ENCODE measurements at places on chromosomes 6 and 20. TPM values are rescaled to one million over a fixed set of nuclear protein-coding genes. Genes with fewer than 3 reads are reported as not detected.

LGSN gene
- not detected for total RNA-seq

PRR18 gene
- not detected for total RNA-seq

LHFPL5 gene
- total RNA-seq: not detected

TMX4 gene
- total RNA-seq: 12.3 TPM

PI16 gene
- 0.07 TPM for total RNA-seq

CTCFL gene
- not detected for total RNA-seq

YIPF3 gene
- total RNA-seq: 89.7 TPM

RAET1L gene
- total RNA-seq: 1.1 TPM

C6orf58 gene
- not detected for total RNA-seq

BHLHE23 gene
- not detected for total RNA-seq

IL20RA gene
- total RNA-seq: 6.0 TPM

CARMIL1 gene
- total RNA-seq: 17.0 TPM

SLPI gene
- 207 TPM for total RNA-seq

SS18L1 gene
- total RNA-seq: 19.1 TPM

MAFB gene
- 0.04 TPM for total RNA-seq

MLN gene
- not detected for total RNA-seq

TUBB2B gene
- total RNA-seq: 5.1 TPM

SIRPD gene
- total RNA-seq: 0.18 TPM

DNA sequence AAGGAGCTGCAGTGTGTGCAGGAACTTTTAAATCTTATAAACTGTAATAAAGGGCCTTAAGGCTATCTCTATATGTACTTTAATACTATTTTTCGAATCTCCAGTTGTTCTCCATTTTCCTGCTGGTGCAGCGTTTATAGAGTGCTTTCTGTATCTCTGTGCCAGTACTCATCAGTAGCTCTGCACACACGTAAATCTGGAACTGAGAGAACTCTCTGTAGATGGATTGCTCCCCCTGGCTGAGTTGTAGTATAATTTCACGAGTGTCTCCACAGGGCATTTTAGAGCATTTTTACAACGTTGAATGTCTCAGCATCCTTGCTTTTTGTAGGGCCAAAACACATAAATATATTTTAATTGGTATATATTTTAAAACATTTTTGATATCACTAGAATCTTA, 256.5 kb downstream of the TRDN start:
- 0 out of 2 replicates have a peak, but pooled peaks cover 3% of the 10 kb centered on the region for H3K27me3 ChIP-seq
- H3K4me1 ChIP-seq: no peaks in the 10 kb centered on the region
- no peaks in the 10 kb centered on the region for H3K36me3 ChIP-seq
- no peak overlapping the region for H3K4me3 ChIP-seq
- DNase-seq: peak; percentile 26

DNA sequence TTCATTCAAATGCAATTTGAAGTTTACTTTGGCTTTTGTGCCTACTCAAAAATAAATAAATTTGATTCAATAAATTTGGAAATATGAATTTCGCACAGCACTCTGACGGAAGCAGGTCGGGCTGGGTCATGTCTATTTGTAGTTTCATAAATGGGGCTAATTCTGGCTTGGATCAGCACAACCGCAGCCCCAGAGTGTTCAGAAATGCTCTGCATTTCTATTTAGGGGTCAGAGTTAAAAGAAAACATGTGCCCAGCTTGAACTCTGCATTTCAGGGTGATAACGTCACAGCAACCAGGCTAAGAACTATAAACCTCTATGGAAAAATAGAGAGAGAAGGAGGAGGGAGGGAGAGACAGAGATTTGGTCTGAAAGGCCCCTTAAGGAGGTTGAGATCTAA, 480.9 kb upstream of the NOX3 start:
- no peaks in the 10 kb centered on the region for H3K36me3 ChIP-seq
- no peak overlapping the region for H3K4me3 ChIP-seq
- no peak for DNase-seq

- H3K4me3 ChIP-seq: no peak overlapping the region
- H3K36me3 ChIP-seq: no peaks in the 10 kb centered on the region
- no peak for DNase-seq
- H3K27ac ChIP-seq: no peak overlapping the region
Observed at GRCh38 chr6:4923081-4923480, 80.8 kb downstream of the RPP40 start.

- no peaks in the 10 kb centered on the region for H3K4me1 ChIP-seq
- H3K36me3 ChIP-seq: no peaks in the 10 kb centered on the region
- no peak overlapping the region for H3K27ac ChIP-seq
- H3K4me3 ChIP-seq: no peak overlapping the region
Observed at GRCh38 chr20:48460681-48461080, 367.1 kb downstream of the PREX1 start.

- no peaks in the 10 kb centered on the region for H3K27me3 ChIP-seq
- H3K4me1 ChIP-seq: no peaks in the 10 kb centered on the region
- no peak overlapping the region for H3K4me3 ChIP-seq
- H3K36me3 ChIP-seq: no peaks in the 10 kb centered on the region
- DNase-seq: no peak
Observed at GRCh38 chr6:77089776-77090175, 373.5 kb downstream of the HTR1B start.

DNA sequence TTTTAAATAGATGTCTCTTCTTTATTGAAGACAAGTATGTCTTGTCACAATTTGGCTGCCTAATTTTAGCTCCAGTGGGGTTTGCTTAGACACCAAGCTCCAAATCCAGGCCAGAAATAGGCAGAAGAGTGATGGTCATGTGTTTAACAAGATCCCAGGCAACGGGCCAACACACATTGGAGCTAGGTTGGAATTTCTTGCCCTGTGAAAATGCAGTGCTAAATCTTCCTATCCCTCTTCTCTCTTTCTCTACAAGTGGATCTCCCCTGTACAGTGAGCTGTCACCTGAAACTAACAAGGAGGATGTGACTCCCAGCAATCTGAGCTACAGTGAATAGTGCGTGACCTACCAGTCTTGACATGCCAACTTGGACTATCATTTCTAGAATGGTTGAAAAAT, 65.3 kb upstream of the VGLL2 start:
- H3K27me3 ChIP-seq: no peaks in the 10 kb centered on the region
- H3K4me3 ChIP-seq: no peak overlapping the region
- H3K36me3 ChIP-seq: no peaks in the 10 kb centered on the region
- no peak overlapping the region for H3K27ac ChIP-seq
- no peak for DNase-seq
- no peaks in the 10 kb centered on the region for H3K4me1 ChIP-seq

DNA sequence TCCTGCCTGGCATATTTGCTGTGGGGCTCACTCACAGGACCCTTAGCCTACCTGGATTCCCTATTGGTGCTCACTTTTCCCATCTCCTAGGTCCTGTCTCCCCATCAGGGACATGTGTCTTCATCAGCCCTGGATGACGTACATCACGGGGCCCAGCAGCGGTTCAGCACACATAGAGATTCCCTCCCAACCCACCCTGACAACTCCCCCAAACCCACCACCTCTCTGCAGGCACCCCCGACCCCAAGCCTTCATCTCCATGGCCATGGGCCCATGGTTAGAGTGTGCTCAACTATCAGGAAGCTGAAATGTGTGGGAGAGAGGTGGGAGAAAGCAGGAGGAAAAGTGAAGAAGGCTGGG, 25.4 kb upstream of the SPDEF start:
- no peaks in the 10 kb centered on the region for H3K4me1 ChIP-seq
- H3K27ac ChIP-seq: no peak overlapping the region
- H3K27me3 ChIP-seq: no peaks in the 10 kb centered on the region
- H3K36me3 ChIP-seq: no peaks in the 10 kb centered on the region

- H3K4me1 ChIP-seq: peaks cover 27% of the 10 kb centered on the region
- DNase-seq: peak; percentile 91
Observed at GRCh38 chr6:3742426-3743344, 8.8 kb downstream of the PXDC1 start.

GRCh38 chr20:32957459-32957858, 46.8 kb downstream of the SUN5 start:
- no peak overlapping the region for H3K27ac ChIP-seq
- no peaks in the 10 kb centered on the region for H3K4me1 ChIP-seq
- no peaks in the 10 kb centered on the region for H3K36me3 ChIP-seq
- no peak overlapping the region for H3K4me3 ChIP-seq
- peaks cover 17% of the 10 kb centered on the region for H3K27me3 ChIP-seq
- DNase-seq: no peak

DNA sequence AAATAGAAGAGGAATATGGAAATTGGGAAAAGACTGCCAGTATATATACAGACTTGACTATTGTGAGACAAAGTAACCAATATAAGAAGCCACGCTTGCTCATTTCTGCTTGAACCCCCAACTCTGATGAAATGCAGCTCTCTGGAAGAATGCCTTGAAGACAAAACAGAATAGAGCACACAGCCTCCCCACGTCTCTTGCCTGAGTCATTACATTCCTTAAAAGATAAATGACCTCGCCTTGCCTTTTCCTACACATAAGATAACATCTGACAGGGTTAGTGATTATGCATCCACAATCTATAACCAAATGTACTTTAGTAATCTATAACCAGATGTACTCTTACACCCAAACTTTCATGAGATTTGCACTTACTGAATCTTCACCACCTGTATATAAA, 141.1 kb upstream of the EEF1E1 start:
- no peak for DNase-seq
- H3K4me3 ChIP-seq: no peak overlapping the region
- peaks cover 82% of the 10 kb centered on the region for H3K27me3 ChIP-seq
- no peaks in the 10 kb centered on the region for H3K4me1 ChIP-seq
- no peak overlapping the region for H3K27ac ChIP-seq
- H3K36me3 ChIP-seq: no peaks in the 10 kb centered on the region

- no peak for DNase-seq
- no peak overlapping the region for H3K27ac ChIP-seq
- H3K4me3 ChIP-seq: no peak overlapping the region
- peaks cover 10% of the 10 kb centered on the region for H3K4me1 ChIP-seq
- no peaks in the 10 kb centered on the region for H3K36me3 ChIP-seq
Observed at GRCh38 chr20:51198238-51198637, 175.3 kb upstream of the KCNG1 start.

- H3K4me1 ChIP-seq: no peaks in the 10 kb centered on the region
- H3K4me3 ChIP-seq: no peak overlapping the region
- no peak for DNase-seq
- no peaks in the 10 kb centered on the region for H3K36me3 ChIP-seq
Observed at GRCh38 chr20:47043086-47043485, 148.4 kb downstream of the EYA2 start.

GRCh38 chr20:43825581-43825980, 89.1 kb upstream of the TOX2 start:
- no peak overlapping the region for H3K27ac ChIP-seq
- peaks cover 5% of the 10 kb centered on the region for H3K4me1 ChIP-seq
- no peaks in the 10 kb centered on the region for H3K36me3 ChIP-seq

DNA sequence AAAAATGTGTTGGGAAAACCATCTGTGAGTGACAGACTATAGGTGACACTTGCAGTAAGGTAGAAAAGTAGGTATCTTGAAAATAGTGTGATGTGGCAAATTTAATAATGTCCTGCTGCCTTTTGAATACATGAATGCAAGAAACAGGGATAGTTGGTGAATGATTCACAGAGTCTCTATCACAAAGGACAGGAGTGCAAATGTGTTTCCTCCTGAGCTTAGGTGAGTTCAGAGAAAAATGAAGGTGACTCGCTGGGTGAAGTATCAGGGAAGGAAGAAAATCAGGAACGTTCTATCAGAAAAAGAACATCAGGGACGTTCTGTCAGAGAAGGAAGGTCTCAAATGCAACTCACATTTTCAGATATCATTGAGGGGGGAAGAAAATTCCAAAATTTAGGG, 557.8 kb upstream of the SLC35B3 start:
- H3K36me3 ChIP-seq: no peaks in the 10 kb centered on the region
- H3K4me1 ChIP-seq: no peaks in the 10 kb centered on the region
- DNase-seq: no peak
- peaks cover 45% of the 10 kb centered on the region for H3K27me3 ChIP-seq

DNA sequence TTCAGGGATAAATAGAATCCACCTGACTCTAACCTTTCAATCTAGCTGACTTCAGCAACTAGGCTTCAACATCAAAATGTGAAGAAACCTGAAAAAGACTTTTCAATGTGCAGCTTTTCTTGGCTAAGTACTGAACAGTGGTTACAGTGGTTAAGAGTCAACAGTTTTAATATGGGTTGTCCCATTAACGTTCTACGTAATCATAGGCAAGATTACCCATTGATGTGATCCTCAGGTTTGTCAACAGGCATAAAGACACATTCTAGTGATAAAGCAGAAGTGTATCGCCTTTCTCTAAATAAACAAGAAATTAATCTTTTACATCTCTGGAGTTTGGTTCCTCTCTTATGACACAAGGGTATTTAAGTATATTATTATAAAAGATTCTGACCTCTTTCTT, 154.1 kb upstream of the RUNX2 start:
- no peaks in the 10 kb centered on the region for H3K27me3 ChIP-seq
- H3K36me3 ChIP-seq: no peaks in the 10 kb centered on the region
- no peaks in the 10 kb centered on the region for H3K4me1 ChIP-seq
- no peak for DNase-seq
- H3K4me3 ChIP-seq: no peak overlapping the region
- H3K27ac ChIP-seq: no peak overlapping the region

- H3K4me3 ChIP-seq: no peak overlapping the region
- no peaks in the 10 kb centered on the region for H3K4me1 ChIP-seq
- no peak overlapping the region for H3K27ac ChIP-seq
- no peaks in the 10 kb centered on the region for H3K36me3 ChIP-seq
- no peaks in the 10 kb centered on the region for H3K27me3 ChIP-seq
- no peak for DNase-seq
Observed at GRCh38 chr6:152313542-152314482, 323.4 kb downstream of the SYNE1 start.

- H3K27me3 ChIP-seq: no peaks in the 10 kb centered on the region
- no peaks in the 10 kb centered on the region for H3K36me3 ChIP-seq
- DNase-seq: peak; percentile 29
- H3K4me3 ChIP-seq: no peak overlapping the region
Observed at GRCh38 chr6:112701201-112701600, 354.1 kb downstream of the RFPL4B start.

DNA sequence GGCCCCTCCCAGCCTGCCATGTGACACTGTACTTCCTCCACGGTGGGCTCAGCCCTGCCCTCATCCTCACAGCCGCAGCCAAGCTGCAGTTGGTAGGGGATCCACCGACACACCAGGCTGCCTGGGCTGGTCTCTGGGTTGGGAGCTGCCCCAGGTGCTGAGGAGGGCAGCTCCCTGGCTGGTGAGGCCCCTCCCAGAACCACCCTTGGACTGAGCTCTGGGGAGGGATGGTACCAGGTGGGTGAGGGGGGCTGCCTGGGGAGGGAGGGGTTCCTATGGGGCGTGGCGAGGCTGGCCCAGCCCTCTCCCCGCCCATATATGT, 185 bp upstream of the TNFRSF6B start:
- no peak overlapping the region for H3K27ac ChIP-seq
- no peaks in the 10 kb centered on the region for H3K27me3 ChIP-seq
- 0 out of 2 replicates have a peak, but pooled peaks cover 4% of the 10 kb centered on the region for H3K36me3 ChIP-seq
- H3K4me1 ChIP-seq: peaks cover 39% of the 10 kb centered on the region
- peak overlapping the region; percentile 63 for H3K4me3 ChIP-seq

- H3K27me3 ChIP-seq: peaks cover 41% of the 10 kb centered on the region
- H3K4me3 ChIP-seq: no peak overlapping the region
- H3K27ac ChIP-seq: no peak overlapping the region
- DNase-seq: no peak
- H3K36me3 ChIP-seq: no peaks in the 10 kb centered on the region
Observed at GRCh38 chr20:40812415-40812925, 123.4 kb upstream of the MAFB start.

All from PC-3 (cell line).